ENCODE measurements at places on chromosomes 16 and 17.

- no peak for DNase-seq
These were observed 3.9 kb downstream of the CTRB2 start for GRCh38 chr16:75203096-75203495.

GRCh38 chr17:70478902-70479301 is 309.6 kb downstream of the KCNJ2 start:
- DNase-seq = no peak

DNA sequence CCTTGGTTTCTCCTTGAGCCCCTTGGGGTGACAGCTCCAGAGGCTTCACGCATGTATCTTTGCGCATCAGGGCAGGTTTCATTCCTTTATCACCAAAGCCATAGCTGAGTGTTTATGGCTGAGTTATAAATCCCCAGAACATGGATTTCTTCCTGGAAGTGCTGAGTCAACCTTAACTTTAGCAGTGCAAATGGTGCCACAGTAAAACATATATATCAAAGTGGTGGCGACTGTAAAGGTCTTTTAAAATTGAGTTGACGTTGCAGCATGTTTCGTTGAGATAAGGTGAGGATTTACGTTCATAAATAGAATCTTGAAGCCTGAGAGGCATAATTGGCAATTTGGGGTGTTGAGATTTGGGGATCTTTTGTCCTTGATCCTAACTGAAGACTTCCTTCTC is 214.1 kb downstream of the HS3ST4 start:
- DNase-seq = no peak

DNA sequence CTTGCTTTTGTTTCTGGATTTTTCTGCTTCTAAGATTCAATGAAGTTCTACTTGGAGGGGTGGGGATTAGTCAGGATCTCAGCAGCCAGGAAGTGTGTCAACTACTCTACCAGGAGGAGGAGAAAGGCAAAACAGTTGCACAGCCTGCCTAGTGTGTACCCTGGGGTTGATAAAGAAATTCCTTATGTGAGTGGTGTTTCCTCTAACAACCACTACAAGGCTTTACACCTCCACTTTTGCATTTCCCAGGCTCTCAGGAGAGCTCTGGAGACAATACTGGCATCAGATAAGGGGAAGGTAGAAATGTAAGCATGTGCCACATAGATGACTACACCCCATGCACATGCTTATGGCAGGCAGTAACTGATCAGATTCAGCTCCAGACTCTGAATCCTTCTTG is 174.6 kb downstream of the TOX3 start:
- no peak for DNase-seq

- DNase-seq = no peak
These were observed 12.0 kb upstream of the KRT19 start for GRCh38 chr17:41539979-41540701.

DNA sequence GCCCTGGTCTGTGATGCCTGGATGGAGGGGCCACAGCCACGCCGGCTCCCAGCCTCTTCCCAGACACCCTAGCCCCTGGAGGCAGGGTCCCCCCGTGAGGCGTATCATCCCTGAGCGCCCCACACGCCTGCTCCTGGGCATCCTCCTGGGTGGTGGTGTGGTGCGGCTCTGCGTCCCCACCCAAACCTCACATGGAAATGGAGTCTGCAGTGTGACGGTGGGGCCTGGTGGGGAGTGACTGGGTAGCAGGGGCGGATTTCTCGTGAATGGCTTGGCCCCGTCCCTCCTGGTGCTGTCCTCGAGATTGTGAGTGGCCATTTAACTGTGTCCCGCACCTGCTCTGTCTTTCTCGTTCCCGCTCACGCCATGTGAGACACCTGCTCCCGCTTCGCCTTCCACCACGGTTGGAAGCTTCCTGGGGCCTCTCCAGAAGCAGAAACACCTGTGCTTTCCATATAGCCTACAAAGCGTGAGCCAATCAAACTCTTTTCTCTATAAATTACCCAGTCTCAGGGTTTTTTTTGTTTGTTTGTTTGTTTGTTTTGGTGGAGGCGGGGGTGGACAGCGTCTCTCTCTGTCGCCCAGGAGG is 5.9 kb upstream of the SSTR5 start:
- no peak for DNase-seq

DNA sequence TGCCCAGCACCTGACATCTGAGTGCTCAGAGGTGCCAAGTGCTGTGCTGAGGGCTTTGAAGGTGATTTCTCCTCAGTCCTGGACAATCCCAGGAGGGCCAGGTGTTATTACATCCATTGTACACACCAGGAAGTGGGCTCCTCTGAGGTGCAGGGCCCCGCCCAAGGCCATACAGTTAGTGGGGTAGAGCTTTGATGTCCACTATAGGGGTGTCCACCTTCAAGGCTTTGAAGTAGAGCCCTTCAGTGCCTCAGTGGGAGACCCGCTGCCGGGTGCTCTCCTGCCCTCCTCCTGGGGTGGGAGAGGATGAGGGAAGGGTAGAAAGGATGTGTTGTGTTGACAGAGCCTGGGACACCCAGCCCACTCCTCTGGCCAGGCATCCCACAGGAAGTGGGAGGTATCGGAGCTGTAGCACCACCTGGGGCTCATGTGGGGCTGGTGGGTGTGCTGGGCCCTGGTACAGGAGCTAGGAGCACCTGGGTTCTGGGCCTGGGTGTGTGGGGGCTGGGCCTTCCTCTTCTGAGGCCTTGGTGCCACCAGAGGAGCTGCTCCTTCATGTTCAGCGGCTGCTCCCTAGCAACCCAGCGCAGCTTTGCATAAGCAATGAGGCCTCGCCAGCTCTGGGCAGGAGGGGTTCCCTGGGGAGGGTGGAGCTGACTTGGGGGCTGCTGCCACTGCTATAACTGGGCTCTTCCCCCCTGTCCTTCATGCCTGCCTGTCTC is 7.4 kb downstream of the LASP1 start:
- no peak for DNase-seq

- no peak for DNase-seq
These were observed 13.3 kb downstream of the LRRC75A start for GRCh38 chr17:16478649-16479048.

DNA sequence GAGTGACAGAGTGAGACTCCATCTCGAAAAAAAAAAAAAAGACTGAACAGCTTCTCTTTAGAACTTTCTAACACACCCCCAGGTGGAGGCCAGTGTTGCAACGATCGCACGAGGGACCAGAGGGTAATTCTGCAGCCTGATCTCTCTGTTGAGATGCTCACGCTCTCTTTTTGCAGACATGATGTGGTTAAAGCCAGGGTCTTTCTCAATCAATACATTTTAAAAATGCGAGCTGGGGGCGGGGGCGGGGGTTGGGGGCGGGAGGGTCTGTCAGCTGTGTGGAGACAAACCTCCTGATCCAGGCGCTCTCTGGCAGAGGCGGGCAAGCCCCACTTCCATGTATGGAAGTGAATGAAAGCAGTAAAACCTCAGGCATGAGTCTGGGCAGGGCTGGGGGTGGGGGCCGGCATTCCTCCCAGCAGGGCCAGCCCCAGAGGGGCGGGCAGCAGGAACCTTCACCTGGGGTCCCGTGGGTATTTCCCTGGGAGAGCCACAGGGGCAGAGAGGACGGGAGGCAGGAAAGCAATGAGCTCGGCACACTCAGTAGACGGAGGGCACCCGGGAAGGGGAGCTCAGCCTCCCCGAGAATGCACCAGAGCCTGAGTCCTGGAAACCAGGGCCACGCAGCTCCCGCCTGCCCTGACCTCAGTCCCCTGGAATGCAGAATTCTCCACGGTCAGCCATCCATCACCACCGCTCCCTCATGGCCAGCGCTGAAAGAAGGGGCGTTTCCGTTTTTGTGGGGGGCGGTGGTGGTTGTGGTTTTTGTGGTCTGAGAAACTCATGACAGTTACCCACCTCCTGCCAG is 28.0 kb downstream of the NXN start:
- DNase-seq = no peak

- no peak for DNase-seq
These were observed 7.7 kb downstream of the GINS3 start for GRCh38 chr16:58399718-58400633.

DNA sequence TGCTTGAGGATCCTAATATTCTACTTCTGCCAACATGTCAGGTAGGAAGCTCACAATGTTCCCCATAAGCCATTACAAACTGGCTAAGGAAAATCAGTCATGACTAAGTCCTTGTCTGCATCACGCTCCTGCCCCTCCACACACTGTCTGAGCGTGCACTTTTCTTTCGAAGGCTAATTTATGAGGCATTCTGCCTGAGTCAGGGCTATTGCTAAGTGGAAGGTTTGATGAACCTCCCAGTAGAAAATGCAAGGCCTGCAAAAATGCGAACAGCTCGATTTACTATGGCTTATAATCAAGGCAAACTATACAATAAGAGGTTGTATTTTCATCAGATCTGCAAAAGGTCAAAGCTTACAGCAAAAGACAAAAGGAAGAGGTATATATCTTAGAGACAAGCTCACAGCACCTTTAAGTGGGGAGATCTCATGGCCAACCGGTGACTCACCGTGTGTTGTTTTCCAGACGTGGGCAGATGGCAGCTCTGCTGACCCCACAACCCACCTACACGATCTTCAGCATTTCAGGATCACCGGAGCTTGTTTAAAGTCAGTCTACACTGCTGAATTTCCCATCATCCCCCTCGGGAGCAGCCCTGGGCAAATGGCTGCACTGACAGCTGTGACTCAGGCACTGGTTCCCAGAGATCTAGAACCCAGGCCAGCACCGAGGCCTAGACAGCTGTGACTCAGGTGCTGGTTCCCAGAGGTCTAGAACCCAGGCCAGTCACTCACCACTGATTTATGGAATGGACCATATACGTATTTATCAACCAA is 26.1 kb downstream of the MEAK7 start:
- DNase-seq = no peak

DNA sequence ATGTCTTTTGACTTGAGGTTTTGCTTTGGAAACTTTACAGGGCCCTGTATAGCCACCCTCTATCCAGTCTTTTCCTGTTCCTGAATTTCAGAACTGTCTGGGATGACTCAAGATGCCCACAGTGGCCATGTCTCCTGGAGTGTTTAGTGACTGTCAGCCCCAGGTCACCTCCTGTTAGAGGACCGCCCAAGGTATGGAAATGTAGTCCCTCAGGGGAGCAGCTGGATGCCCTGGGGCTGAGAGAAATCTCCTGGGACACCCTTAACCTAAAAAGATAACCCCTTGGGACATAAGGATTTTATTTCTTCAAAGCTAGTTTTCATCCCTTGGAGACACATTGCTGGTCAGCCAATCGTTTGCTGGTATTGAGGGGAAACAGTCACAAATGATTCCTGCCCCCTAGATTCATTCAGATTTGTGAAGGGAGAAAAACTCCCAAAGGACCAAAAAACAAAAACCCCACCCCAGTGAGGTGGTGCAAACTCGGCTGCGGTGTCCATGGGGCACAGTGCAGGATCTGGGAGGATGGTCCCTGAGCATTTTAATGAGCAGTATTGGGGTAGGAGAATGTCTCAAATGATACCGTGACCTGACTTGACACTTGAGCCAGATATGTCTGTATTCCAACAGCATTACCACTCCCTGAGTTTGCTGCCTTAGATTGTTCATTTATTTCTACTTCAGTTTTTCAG is 1.7 kb downstream of the ZNF267 start:
- DNase-seq = no peak

- no peak for DNase-seq
These were observed 47.1 kb downstream of the CENPV start for GRCh38 chr17:16306211-16306610.

DNA sequence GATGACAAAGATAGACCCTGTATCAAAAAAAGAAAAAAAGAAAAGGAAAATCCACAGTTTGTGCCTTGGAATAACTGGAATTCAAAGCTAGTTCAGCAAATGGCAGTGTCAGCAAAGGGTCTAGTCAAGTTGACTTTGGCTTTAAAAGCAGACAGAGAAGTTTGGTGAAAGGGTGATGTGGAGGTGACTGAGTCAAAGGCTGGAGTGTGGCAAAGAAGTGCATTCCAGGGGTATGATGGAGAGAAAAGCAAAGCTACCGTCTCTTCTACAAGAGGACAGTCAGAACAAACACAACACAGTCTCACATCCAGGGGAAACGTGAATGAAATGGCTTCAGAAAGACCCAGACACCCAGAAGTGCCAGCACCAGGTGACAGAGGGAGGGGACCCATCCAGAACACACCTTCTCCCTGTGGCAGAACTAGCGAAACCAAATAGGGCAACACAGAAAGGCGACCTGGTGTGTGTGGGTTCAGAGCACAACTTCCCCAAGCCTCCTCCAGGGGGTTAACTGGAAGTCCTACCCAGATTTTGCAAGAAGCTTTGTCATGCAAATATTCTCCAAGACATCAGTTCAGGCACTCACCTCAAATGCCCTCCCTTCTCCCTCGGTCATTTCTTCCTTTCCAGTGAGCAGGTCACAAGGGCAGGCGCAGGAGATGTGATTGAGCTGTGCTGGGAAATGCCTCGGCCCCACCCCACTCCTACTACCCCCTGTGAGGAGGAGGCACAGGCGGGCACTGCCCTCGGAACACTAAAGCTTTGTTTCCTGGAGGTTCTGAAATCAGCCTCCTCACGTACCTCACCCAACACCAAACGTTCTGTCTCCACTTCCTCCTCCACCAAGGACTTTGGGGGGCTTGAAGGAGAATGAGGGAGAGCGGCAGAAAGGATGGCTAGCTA is 481.9 kb downstream of the SOX9 start:
- DNase-seq = no peak
